Left ventricle myocardium inferior (tissue), 1 donor: ENCODE measurements at places on chromosomes 16 and 17.

- DNase-seq: no peak
Observed at GRCh38 chr16:27472091-27473020, 70.4 kb downstream of the IL21R start.

DNA sequence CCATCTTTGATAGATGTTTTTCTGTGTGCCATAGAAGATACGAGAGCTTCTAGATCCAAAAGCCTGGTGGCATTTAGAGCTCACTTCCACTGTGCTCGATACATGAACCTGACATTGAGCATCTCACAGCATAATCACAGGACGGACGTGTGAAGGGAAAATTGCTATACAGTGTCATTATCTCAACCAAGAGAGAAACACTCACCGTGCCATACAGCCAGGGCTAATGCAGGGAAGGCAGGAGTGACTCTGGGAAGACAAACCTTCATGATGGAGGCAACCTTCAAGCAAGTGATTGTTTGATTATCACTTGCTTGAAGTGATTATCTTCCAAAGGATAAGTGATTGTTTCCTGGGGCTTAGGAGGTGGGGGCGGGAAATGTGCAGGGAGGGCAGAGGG, 218.2 kb upstream of the HSBP1 start:
- no peak for DNase-seq

DNA sequence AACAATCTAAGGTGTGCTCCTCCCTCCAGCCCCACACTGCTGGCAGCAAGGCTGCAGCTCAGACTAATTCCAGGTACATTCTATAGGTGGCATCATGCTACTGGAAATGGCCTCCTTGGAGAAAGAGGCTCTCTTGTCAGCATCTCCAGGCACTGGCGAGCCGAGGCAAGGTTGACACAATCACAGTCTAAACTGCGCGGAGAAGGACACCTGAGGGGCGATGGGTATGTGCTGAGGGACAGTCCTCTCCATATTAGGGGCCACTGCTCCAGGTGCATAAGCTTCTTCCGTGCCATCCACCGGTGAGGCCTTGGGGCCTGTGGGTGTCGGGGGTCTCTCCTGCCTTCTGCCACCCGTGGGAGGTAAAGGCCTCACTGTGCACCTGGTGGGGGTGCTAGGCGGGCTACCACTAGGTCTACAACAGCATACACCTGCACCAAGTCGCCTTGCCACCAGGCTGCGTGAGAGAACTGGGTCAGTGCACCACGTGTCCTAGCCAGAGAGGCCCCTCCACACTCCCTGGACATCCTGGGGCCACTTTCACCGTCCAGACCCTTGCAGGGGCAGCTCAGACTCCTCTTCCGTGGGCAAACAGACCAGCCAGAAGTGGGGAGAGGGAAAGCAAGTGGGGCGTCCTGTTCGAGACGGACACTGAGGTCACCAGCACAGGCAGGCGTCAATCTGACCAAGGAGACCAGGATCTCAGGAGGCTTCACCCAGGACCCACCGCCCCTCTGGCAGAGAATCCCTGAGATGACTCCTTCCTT, 12.1 kb upstream of the CBX8 start:
- no peak for DNase-seq

DNA sequence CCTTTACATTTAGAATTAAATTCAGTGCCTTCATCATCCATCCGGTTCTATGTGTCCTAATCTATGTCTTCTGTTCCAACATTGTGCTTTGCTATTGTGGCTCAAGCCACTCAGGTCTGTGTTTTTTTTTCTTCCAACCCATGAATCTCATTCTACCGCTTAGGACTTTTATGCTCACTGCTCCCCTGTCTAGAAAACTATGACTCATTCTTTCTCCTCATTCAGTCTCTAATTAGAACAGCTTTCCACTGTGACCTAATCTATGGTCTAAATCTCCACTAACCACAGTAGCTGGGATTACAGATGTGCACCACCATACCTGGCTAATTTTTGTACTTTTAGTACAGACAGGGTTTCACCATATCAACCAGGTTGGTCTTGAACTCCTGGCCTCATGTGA, 418.7 kb downstream of the KCNJ2 start:
- DNase-seq: no peak

DNA sequence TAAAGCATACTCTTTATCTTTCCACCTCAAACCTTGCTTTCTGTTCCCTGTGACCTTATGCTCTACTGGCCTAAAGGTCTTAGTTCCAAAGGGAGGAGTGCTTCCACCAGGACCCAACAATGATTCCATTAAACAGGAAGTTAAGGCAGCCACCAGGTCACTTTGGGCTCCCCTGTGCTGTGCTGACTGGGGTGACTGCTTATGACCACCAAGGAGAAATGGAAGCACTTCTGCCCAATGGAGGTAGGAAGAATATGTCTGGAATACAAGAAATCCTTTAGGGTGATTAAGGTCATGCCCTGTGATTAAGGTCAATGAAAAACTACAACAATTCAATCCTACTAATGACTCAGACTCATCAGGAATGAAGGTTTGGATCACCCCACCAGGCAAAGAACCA, 233.8 kb upstream of the CDH11 start:
- no peak for DNase-seq

GRCh38 chr17:28346746-28347246, 10.5 kb downstream of the POLDIP2 start:
- no peak for DNase-seq

GRCh38 chr17:79276821-79277220, 202.2 kb downstream of the ENGASE start:
- no peak for DNase-seq

GRCh38 chr17:12732366-12732765, 56.9 kb upstream of the ARHGAP44 start:
- no peak for DNase-seq

DNA sequence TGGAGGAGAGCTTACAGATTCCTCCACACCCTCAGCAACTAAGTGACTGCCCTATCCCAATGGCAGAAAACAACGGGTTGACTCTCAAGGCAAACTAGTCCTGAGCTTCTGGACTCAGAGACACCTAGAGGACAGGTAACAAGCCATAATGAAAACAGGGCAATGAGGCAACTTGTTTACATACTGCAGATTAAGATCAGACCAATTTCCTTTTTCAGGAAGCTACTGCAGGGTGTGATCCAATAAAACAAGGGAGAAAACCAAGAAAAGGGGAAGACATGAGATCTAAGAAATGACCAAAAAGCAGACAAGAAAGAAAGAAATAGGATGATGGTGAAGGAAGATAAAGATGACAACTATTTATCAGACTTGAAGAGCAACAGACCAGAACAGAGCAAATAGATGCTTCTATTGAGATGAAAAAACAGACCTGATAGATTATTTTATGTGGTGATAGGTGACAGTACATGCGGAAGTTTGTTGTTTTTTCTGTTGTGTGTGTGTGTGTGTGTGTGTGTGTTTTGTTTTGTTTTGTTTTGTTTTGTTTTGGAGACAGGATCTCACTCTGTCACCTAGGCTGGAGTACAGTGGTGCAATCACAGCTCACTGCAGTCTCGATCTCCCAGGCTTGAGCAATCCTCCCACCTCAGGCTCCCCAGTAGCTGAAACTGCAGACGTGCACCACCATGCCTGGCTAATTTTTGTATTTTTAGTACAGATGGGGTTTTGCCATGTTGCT, 120.7 kb downstream of the GAS7 start:
- DNase-seq: no peak

GRCh38 chr17:29593591-29594518, 923 bp downstream of the ANKRD13B start:
- DNase-seq: no peak

- DNase-seq: peak; percentile 70
Observed at GRCh38 chr16:29745853-29746345, at the start of gene C16orf54. Gene C16orf54 (minus strand): TSS chr16:29745990. CDS start chr16:29744951, 1,039 bp downstream.

- DNase-seq: no peak
Observed at GRCh38 chr17:38656959-38657823, 17.6 kb downstream of the EPOP start.

GRCh38 chr16:70508752-70509151, 14.6 kb downstream of the COG4 start:
- DNase-seq: no peak

- no peak for DNase-seq
Observed at GRCh38 chr17:55735731-55736405, 13.2 kb upstream of the TMEM100 start.

DNA sequence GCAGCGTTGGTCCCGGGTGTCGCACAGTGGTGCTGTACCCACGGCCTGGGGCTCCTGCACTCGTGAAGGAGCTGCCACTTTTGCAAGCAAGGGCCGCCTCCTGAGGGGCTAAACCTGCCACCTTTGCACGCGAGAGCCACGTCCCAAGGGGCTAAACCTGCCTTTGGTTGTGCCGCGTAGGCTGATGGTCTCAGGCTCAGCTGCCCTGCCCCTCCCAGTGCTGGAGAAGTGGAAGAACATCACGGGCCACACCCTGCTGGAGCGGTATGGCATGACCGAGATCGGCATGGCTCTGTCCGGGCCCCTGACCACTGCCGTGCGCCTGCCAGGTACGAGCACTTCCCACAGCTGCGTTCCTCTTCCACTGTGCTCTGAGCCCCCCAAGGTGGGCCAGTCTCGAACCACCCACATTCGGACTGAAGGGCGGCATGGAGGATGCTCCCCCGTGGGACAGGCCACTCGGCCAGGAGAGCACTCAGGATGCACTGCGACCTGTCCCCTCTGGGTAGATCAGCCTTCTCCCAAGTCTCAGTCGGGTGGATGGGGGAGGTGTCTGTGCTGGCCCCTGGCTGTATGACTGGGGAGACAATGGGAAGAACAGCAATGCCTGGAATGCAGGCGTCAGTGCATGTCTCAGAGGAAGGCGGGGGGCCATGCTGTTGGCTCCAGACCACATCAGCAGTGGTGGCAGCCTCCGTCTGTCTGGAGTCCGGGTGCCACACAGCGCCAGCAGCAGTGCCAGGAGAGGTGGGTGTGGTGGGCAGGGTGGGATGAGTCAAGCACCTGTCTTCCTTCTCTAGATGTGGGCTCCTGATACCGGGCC, 20.7 kb downstream of the ACSF3 start:
- peak; percentile 10 for DNase-seq

GRCh38 chr16:67246756-67247191, 507 bp downstream of the FHOD1 start:
- DNase-seq: peak; percentile 52

GRCh38 chr17:76137351-76138233, 3.5 kb downstream of the FOXJ1 start:
- no peak for DNase-seq

DNA sequence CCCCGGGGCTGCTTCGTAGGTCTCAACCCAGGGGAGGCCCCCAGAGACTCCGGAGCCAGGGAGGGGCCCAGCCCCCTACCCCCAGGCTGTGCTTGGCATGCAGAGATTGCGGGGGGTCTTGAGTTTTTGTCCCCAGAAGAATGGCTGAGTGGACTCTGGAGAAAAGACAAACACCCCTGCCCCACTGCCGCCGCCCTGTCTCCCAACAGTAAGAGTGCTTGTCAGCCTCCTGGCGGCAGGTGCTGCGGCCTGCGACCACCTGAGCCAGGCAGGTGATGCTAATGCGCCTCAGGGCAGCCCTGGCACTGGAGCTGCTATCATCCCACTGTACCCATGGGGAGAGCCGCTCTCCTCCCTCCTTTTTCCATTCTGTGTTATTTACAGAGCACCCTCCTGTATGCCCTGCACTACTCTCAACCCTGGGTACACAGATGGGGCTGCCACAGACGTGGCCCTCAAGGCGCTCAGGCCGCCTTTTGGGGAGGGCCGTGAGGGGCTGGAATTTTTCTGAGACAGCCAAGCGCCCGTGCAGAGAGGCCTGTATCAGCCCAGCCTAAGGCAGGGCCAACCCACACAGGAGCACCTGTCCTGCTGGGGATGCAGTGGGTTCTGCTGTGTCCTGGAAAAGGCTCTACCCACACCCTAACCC, 2.6 kb upstream of the IL17C start:
- DNase-seq: no peak

DNA sequence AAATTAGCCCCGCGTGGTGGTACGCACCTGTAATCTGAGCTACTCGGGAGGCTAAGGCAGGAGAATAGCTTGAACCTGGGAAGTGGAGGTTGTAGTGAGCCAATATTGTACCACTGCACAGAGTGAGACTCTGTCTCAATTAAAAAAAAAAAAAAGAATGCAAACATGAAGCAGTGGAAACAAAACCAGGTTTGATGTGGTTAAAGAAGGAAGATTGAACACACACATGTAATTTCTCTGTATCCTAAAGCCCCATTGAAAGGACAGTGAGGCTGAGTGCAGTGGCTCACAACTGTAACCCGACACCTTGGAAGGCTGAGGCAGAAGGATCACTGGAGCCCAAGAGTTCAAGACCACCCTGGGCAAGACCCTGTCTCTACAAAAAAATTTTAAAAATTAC, 26.5 kb upstream of the SBK1 start:
- no peak for DNase-seq

GRCh38 chr17:28492352-28493310, 13.5 kb upstream of the FOXN1 start:
- no peak for DNase-seq

- no peak for DNase-seq
Observed at GRCh38 chr16:1984347-1985225, 593 bp downstream of the GFER start.

DNA sequence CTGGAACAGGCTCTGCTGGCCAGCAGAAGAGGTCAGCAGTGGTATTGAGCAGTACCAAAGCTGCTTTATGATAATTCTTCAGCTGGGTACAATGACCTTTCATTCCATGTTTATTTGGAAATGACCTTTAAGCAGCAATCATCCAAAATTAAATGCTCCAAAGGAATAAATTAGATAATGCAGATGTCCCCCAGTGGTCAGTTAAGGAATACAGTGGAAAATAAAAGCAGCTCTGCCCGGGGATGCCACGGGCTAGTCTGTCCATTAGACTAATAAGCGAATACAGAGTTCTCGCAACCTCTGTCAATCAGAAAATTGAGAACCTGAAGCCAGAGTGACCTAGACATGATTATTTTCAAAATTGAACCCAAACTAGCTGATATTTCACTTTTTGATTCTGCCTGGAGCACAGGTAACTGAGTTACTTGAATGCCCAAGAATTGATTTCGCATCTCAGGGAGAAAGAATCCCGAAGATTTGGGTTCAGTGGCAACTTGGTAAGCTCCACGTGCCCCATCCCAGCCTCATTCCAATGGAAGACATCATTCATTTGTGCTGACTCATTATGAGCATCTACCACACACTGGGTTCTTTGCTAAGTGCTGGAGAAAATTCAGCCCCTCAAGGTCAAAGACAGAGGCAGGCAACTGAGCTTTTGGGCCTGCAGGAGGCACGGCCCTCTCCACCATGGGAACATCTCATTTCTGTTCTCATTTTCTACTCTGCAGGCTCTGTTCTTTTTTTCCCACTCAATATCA, 34.4 kb upstream of the SLC39A11 start:
- DNase-seq: no peak

DNA sequence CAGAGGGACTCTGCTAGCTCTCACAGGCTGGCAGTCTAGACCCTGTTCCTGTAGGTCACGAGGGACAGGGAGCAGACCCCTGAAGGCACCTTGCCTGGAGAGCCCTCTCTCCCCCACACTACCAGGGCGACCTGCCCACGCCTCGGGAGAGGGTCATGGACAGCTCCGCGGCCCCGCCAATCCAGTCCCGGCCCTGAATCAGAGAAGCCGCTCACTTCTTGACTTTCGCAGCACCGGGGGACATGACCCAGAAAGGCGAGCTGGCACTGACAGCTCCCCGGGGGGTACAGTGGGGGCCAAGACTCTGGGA, 5.1 kb downstream of the KIFC3 start:
- no peak for DNase-seq

GRCh38 chr16:80231888-80232287, 308.9 kb upstream of the DYNLRB2 start:
- DNase-seq: no peak
